ENCODE measurements at places on chromosomes 13 and 19.

DNA sequence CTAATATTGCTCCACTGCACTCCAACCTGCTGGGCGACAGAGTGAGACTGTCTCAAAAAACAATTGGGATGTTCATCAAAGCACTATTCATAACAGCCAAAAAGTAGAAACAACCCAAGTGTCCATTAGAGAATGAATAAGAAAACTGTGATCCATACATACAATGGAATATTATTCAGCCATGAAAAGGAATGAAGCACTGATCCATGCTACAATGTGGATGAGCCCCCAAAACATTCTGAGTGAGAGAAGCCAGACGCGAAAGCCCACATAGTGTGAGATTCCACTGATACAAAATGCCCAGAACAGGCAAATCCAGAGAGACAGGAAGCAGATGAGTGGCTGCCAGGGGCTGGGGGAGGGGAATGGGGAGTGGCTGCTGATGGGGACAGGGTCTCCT, 16.0 kb downstream of the KLF2 start:
- DNase-seq = no peak

DNA sequence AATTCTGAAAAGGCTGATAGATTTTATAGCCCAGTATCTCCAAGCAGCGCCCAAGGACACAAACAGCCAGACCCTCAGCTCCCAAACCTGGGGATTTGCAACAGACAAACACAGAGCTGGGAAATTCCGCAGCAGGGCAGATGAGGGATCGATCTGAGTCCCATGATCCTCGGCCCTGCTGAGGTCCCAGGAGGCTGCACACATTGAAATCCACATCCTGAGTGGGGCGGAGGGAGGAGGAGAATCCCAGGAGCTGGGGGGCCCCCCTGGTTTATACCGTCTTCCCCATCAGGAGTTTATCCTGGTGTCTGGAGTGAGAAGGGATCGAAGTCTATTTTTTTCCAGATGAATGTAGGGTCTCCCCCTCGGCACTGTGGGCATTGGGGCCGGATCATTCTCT, 49.3 kb downstream of the GNG7 start:
- no peak for DNase-seq

GRCh38 chr13:110929104-110929777, 14.4 kb upstream of the ANKRD10 start:
- DNase-seq = no peak

DNA sequence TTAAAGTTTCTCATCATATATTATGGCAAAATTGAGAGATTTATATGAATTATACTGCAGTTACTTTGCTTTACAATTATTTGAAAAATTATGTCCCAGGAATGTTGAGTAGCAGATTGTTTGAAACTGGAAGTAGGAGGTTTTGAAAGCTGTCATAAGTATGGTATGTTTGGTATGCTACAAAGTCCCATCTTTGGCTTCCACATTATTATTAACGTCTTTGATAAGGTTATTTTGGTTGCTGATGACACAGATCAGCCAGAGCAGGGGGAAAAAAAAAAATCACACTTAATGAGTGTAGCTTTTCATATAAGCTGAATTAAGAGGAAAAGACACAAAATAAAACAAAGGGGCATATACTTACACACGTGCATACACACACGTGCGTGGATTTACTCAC, 130.1 kb downstream of the SLITRK1 start:
- DNase-seq = no peak

DNA sequence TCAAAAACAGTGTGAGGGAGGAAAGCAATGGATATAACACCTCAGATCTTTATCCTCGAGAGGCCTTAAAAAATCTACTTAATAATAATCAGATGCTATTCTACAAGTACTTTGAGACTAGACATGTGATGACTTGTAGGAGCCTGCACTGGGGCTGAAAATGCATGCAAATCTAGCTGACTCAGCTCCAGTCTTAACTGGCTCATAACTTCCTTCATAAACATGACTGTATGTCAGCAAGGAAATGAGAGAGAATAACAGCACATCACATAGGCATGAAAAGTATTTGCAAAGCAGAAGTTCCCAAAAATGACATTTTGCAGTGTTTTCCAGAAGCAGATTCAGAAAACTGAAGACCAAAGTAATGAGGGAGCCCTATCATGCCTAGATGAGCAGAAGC, 38.1 kb downstream of the PSG5 start:
- no peak for DNase-seq

- no peak for DNase-seq
Measured at GRCh38 chr13:113730258-113730691, 28.8 kb upstream of the TMEM255B start.

DNA sequence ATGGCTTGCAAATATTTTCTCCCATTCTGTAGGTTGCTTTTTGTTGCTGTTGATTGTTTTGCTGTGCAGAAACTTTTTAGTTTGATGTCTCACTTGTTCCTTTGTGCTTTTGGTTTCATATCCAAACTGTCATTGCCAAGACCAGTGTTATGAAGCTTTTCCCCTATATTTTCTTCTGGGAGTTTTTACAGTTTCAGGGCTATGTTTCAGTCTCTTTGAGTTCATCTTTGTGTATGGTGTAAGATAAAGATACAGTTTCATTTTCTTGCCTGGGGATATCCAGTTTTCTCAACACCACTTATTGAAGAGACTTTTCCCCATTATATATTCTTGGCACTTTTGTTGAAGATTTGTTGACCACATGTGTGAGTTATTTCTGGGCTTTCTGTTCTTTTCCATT, 139.9 kb downstream of the MRPL57 start:
- DNase-seq = no peak

DNA sequence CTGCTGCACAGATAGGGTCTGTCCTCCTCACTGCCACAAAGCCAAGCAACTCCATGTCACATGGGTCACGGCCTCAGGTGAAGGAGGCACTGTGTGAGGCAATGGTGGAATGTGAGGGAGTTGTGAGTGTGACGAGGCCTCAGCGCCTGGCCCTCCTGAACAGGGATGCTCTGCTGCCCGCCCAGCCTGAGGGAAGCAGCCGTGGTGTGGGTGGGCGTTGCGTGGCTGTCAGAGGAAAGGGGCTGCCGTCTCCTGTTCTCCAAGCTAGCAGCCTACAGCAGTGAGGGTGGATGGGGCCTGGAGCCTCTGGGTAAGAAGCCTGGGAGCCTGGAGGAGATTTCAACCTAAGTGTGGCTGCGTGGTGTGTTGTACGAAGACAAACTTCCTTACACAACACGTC, 125.0 kb downstream of the COL4A1 start:
- DNase-seq = no peak

DNA sequence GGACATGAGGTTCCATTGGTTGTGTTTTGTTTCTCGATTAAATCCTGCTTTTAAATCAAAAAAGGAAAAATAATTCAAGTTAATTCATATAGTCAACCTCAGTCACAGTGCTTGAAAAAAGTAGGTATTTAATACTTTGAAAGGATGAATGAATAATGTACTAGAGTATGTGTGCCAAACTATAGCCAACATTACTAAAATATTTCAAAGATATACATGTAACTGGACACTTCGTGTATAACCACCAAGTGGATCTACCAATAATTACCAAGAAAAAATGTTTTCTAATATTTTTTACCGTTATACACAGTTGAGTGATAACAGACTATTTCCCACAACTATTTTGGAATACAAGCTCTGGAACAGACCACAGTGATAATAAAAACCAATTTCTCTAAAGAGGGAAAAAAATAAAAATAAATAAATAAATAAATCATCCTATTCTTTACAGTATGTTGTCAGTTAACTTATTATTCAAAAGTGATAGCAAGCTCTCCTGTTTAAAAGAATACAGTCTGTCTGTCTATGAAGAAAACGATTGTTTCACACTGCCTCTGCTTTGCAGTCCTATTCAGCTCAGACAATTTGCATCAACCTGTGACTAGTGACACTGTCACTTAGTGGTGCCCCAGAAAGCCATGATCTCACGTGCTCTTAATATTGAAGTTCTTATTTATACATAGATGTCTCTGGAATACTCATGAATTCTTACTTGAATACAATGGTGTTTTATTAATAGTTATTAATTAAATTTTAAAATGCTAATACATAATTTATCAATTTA, 58.2 kb downstream of the UBL3 start:
- no peak for DNase-seq

DNA sequence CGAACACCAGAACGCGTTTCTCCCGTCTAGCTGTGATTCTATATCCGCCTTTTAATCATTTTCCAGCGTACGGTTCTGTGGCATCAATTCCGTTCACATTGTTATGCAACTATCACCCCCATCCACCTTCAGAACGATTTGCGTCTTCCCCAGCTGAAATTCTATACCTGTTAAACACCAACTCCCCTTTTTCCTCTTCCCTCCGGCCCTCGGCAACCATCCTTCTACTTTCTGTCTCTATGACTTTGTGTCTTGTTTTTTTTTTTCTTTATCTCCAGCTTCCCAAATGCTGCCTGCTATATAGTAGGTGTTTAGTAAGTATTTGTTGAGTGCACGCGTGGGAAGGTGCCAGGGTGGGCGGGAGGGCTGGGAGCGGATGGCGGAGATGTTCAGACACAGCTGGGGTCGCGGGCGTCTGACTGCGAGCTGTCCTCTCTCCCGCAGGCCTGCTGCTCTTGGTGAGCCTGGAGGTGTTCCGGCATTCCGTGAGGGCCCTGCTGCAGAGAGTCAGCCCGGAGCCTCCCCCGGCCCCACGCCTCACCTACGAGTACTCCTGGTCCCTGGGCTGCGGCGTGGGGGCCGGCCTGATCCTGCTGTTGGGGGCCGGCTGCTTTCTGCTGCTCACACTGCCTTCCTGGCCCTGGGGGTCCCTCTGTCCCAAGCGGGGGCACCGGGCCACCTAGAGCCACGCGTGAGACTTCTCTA, 20.2 kb downstream of the CACNG6 start:
- DNase-seq = no peak

DNA sequence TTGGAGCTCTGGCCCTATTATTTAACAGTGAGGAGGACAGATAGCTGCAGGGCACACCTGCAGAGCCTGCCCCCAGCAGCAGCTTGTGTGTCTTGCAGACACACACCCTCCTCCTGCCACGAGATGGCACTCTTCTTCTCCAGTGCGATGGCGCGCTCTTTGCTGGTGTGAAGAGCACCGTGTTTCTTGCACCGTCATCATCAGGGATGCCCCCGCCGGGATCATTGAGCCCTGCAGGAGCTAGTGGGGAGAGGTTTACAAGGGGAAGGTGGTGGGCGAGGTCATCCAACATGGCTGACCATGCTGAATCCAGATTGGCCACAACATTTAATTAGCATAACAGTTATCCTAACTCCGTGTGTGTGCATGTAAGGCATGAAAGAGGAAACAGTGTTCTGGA, 105.6 kb downstream of the RAB20 start:
- DNase-seq = peak; percentile 94

- DNase-seq = no peak
Measured at GRCh38 chr13:20704459-20705069, 1.1 kb downstream of the IL17D start.

DNA sequence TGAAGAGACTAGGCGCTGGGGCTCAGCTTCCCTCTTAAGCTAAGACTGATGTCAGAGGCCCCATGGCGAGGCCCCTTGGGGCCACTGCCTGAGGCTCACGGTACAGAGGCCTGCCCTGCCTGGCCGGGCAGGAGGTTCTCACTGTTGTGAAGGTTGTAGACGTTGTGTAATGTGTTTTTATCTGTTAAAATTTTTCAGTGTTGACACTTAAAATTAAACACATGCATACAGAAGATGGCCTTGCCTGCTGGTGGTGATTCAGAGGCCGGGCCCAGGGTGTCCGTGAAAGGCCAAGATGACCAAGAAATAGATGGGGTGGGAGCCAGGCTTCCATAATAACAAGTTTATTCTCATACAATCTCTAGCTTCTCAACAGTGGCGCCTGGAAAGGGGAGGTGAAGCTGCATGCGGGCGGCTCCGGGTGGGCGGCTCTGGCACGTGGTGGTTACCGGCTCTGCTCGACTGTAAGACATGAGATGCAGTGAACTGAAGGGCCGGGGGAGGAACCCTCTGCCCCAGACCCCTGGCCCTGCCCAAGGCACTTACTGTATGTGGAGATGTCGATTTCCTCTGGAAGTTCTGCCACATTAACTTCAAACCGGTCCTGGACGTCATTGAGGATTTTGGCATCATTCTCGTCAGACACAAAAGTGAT, 10.5 kb downstream of the DDX39A start:
- no peak for DNase-seq

DNA sequence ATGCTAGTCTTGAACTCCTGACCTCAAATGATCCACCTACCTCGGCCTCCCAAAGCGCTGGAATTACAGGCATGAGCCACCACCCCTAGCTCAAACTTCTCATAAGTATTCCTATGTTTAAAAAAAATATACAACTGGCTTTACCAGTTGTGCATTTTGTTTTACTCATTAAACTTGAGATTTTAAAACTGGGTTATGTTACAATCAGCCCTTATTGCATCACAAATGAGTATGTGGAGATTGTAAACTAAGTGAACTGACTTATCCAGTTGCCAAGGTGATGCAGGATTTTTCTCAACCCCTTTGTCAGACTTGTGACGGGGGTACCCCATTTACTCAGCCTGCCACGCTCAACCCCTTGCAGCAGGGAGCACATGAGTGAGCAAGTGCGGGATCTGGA, 14.4 kb upstream of the GTF2F2 start:
- no peak for DNase-seq

- DNase-seq = peak; percentile 66
Measured at GRCh38 chr19:23071147-23071511, 45.7 kb upstream of the ZNF730 start.

DNA sequence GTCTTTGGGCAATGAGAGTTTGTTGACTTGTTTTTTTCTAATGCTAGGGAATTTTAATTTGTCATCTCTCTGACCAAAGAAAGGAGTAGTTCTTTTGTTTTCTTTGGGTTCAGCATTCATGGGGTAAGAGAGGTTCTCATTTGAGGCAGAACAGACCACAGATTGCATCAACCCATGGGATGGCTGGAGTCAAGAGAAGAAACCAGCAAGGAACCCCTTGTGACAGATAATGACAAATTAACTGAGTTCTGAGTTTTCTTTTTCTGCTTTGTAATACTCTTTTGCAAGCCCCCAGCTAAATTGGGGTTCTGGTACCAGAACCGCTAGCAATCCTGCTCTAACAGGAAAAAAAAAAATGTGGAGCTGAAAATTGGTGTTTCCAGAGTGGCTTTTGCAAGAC, 864.1 kb downstream of the DIAPH3 start:
- no peak for DNase-seq

DNA sequence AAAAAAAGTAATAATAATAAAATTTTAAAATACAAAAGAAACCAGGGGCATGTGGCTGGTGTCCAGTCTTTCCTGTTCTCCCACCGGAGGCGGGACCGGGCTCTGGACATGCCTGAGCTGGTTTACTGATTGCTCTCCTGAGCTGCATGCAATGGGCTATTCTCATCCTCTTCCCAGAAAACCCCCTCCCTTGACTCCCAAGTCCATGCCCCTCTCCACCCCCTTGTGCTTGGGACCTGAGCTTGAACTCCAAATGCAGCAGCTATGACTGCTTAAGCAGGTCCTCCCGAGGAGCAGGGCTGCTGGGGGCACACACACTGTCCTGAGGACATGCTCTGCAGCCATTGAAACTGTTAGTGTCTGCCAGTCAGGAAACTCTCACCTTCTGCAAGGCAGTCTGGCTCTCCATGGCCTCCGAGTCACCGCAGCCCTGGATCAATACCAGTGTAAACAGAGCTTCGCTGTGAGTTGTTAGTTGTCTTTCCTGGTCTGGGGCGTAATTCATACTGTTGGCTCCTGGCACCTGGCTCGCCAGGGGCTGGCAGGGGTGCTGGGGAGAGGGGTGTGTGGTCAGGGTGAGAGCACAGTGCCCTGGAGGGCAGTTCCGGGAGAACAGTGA, 41.6 kb upstream of the CHST8 start:
- DNase-seq = no peak

Measured in GM20000 (cell line).